Left lung (tissue), 14 donors: ENCODE measurements at places on chromosomes 1 and 21. TPM values are rescaled to one million over a fixed set of nuclear protein-coding genes. Genes with fewer than 3 reads are reported as not detected.
A peak's percentile ranks its signal among the peaks of the same experiment; 100 is the strongest.

PTCH2 gene
- polyA plus RNA-seq, result 5.9 TPM

DNA sequence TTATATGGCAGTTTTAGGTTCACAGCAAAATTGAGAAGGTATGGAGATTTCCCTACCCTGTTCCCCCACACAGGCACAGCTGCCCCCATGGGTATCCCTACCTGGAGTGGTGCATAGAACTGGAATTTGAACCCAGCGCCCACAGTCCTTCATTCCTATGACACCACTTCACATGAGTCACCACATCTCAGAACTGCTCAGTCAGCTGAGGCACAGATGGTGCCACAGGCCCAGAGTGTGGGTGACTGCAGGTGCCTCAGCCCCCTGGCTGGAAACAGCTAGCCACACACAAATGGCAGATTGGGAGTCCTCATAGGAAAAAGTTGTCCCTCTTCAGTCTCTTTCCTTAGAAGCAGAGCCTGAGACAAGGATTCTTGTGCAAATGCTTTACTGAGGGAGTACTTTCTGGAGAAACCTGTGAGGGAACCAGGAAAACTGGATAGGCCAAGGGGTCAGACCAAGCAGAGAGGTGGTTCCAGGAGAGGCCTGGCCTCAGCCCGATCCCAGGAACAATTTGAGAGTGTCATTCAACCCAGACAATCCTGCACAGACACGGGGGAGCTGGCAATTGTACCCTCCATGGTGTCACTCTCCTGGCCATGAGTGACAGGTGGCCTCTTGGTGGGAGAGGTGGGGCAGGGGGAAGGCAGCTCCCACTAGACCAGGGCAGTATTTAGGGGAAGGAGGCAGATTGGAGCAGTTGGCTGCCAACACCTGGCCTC is 6.9 kb downstream of the PLA2G2D start:
- H3K36me3 ChIP-seq, result no peaks in the 10 kb centered on the region
- no peaks in the 10 kb centered on the region for H3K27me3 ChIP-seq
- no peak overlapping the region for H3K27ac ChIP-seq
- H3K4me3 ChIP-seq, result no peak overlapping the region
- no peaks in the 10 kb centered on the region for H3K4me1 ChIP-seq
- DNase-seq, result no peak

ALX3 gene
- not detected for polyA plus RNA-seq

GRCh38 chr1:94463765-94464330 is 45.7 kb downstream of the ABCD3 start:
- no peak overlapping the region for H3K27ac ChIP-seq
- H3K4me1 ChIP-seq, result peaks cover 14% of the 10 kb centered on the region
- H3K36me3 ChIP-seq, result no peaks in the 10 kb centered on the region
- no peak for DNase-seq

- no peaks in the 10 kb centered on the region for H3K36me3 ChIP-seq
- no peaks in the 10 kb centered on the region for H3K27me3 ChIP-seq
- H3K4me1 ChIP-seq, result no peaks in the 10 kb centered on the region
Observed at GRCh38 chr1:84353695-84354094, 44.6 kb upstream of the DNASE2B start.

- no peak for DNase-seq
- peaks cover 3% of the 10 kb centered on the region for H3K4me1 ChIP-seq
- H3K4me3 ChIP-seq, result no peak overlapping the region
- H3K27me3 ChIP-seq, result no peaks in the 10 kb centered on the region
Observed at GRCh38 chr1:74641876-74642275, 31.7 kb downstream of the ERICH3 start.

DNA sequence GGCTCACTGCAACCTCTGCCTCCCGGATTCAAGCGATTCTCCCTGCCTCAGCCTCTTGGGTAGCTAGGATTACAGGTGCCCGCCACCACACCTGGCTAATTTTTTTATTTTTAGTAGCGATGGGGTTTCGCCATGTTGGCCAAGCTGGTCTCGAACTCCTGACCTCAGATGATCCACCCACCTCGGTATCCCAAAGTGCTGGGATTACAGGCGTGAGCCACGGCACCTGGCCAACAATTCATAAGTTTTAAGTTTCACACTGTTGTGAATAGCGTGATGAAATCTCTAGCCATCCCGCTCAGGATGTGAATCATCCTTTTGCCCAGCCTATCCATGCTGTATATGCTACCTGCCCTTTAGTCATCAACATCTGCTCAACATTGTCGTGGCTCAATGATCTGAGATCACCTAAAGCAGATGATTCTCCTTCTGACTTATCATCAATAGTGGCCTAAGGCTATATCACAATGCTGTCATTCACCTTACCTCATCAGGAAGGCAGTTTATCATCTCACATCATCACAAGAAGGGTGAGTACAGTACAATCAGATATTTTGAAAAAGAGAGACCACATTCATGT is 2.6 kb downstream of the PFDN2 start:
- H3K4me3 ChIP-seq, result no peak overlapping the region
- no peak for DNase-seq
- no peaks in the 10 kb centered on the region for H3K27me3 ChIP-seq
- H3K4me1 ChIP-seq, result peaks cover 85% of the 10 kb centered on the region

GRCh38 chr1:223683586-223684487 is 18.3 kb upstream of the CAPN8 start:
- no peaks in the 10 kb centered on the region for H3K36me3 ChIP-seq
- no peaks in the 10 kb centered on the region for H3K4me1 ChIP-seq
- H3K27me3 ChIP-seq, result no peaks in the 10 kb centered on the region
- H3K27ac ChIP-seq, result no peak overlapping the region
- DNase-seq, result peak; percentile 73
- no peak overlapping the region for H3K4me3 ChIP-seq

DNA sequence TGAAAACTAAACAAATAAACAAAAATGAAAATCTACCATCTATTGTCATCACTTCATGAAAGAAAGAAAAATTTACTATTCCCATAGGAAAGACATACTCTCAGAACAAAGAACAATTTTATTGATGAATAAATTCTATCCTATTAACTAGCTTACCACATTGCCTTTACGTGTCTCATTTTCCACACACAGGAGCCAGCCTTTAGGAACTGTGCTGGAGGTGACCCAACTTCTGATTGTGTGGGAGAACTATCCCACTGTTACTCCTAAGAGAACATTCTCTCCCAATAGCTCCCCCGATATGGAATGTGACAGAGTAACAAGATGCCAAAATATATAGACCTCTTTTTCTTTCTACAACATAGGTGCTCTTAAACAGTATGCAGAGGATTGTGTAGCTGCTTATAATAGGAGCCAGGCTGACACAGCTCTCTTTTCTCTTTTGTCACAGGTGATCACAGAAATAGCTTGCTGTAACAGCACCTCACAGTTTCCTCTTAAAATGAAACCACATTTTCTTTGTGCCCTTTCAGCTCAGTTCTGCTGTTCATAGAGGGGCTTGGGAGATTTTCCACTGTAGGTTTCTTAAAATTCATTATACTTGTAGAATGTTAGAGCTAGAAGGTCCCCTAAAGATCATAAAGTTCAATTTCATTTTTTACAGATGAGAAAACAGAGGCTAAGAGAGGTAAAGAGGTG is 35.5 kb downstream of the C21orf91 start:
- DNase-seq, result no peak
- H3K4me3 ChIP-seq, result no peak overlapping the region
- H3K4me1 ChIP-seq, result no peaks in the 10 kb centered on the region
- H3K27me3 ChIP-seq, result no peaks in the 10 kb centered on the region

MYOG gene
- 0.13 TPM for polyA plus RNA-seq

EPHA2 gene
- polyA plus RNA-seq, result 28.2 TPM

SLC44A3 gene
- 30.9 TPM for polyA plus RNA-seq

SPRR4 gene
- polyA plus RNA-seq, result not detected

DNA sequence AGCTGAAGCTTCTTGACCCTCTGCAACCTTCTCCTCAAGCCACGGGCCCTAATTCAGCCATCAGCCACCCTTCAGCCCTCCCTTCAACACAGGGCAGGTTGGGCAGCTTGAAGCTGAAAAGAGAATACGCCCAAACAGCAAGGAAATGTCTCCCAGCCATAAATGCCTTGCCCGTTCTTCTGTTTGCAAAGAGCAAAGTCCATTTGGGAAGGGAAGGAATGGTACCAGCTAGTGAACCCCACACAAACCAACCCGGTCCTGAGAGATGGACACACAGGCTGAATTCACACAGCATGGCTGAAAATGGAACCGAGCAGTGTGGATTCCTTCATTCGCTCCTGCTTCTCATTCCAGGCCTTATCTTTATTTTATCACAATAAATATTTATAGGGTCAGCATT is 11.5 kb downstream of the PLEKHA6 start:
- no peak for DNase-seq
- H3K27me3 ChIP-seq, result no peaks in the 10 kb centered on the region
- H3K27ac ChIP-seq, result no peak overlapping the region
- no peaks in the 10 kb centered on the region for H3K36me3 ChIP-seq
- no peak overlapping the region for H3K4me3 ChIP-seq

- H3K4me1 ChIP-seq, result no peaks in the 10 kb centered on the region
- H3K27ac ChIP-seq, result no peak overlapping the region
- H3K27me3 ChIP-seq, result no peaks in the 10 kb centered on the region
- H3K4me3 ChIP-seq, result no peak overlapping the region
Observed at GRCh38 chr1:59279645-59280044, 17.2 kb upstream of the FGGY start.

MSTO1 gene
- polyA plus RNA-seq, result 69.3 TPM

- no peak for DNase-seq
- H3K4me3 ChIP-seq, result no peak overlapping the region
- H3K36me3 ChIP-seq, result no peaks in the 10 kb centered on the region
- H3K27ac ChIP-seq, result no peak overlapping the region
- H3K27me3 ChIP-seq, result peaks cover 8% of the 10 kb centered on the region
Observed at GRCh38 chr1:41666981-41667631, 182.6 kb upstream of the EDN2 start.

DNA sequence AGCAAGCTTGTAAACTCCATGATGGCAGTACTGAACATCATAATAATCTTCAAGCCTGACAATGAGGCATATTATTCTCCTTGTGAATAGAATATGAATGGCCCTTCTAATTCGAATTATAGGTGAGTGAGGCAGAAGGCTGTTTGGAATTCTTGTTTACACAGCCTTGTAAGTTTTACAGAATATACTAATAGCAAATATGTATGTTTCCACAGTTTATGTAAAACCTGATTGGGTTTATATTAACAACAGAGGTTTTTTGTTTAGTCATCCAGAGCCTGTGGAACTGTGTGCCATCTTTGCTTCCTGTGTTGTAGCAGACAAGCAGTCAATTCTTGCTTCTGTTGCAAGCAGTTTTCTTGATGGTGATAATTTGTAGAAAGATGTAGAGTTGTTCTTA is 8.0 kb downstream of the OSBPL9 start:
- no peak overlapping the region for H3K4me3 ChIP-seq
- no peak overlapping the region for H3K27ac ChIP-seq
- DNase-seq, result no peak
- H3K36me3 ChIP-seq, result no peaks in the 10 kb centered on the region

DNA sequence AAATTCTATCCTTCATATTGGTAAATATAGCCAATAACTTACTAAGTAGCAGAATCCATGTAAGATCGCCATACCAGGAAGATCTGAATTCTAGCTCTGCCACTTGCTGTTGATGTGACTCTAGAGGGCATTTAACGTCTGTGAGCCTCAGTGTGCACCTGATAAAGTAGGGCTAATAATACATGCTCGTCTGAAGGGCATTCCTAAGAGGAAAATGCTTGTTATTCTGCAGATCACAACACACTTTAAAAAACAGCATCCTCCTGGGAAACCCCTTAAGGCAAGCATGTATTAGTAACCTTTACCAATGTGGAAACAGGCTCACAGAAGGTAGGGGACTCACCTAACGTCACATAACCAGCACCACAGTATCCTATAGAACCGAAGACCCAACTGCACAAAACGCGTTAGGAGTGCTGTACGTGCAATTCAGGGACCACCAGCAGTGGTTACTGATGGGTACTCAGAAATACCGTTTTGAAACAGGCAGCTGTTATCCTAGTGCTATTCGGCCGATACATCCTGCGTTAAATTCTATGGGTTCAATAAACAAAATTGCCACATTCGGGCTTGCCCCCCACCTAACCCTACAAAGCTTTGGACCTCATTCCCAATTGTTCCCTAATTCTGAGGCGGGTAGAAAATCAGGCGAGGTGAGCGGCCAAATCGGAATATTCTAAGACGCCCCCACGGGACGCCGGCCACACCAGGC is 758 bp downstream of the DEPDC1 start:
- H3K27me3 ChIP-seq, result no peaks in the 10 kb centered on the region
- H3K27ac ChIP-seq, result no peak overlapping the region
- peak overlapping the region; percentile 54 for H3K4me3 ChIP-seq
- H3K36me3 ChIP-seq, result no peaks in the 10 kb centered on the region
- H3K4me1 ChIP-seq, result peaks cover 16% of the 10 kb centered on the region
- no peak for DNase-seq

DNA sequence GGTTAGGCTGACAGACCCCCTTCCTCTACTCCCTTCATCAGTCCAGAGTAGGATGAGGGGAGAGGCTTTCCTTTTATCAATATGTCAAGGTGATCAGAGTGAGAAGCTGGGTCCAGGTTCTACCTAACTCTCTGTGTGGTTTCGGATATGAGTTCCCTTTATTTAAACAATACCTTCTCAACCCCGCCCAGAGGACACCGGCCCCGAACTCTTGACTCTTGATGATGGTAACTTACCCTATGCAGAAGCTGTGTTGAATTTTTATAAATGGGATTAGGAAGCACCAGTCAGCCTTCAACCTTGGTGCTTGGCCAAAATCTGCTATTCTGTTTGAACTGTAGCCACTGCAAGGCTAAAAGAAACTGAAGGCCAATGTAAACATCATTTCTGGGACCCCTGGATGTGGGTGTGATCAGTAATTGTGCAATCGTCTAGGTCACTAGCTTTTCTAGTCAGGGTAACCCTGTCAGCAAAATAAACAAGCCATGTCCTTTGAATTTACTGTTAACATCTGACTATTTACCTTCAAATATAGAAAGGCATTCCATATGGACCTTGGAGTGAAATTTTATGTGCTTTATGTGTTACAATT is 398.3 kb downstream of the SEC16B start:
- no peaks in the 10 kb centered on the region for H3K27me3 ChIP-seq
- no peak for DNase-seq
- no peaks in the 10 kb centered on the region for H3K36me3 ChIP-seq
- H3K4me1 ChIP-seq, result no peaks in the 10 kb centered on the region
- H3K27ac ChIP-seq, result no peak overlapping the region
- no peak overlapping the region for H3K4me3 ChIP-seq

DNA sequence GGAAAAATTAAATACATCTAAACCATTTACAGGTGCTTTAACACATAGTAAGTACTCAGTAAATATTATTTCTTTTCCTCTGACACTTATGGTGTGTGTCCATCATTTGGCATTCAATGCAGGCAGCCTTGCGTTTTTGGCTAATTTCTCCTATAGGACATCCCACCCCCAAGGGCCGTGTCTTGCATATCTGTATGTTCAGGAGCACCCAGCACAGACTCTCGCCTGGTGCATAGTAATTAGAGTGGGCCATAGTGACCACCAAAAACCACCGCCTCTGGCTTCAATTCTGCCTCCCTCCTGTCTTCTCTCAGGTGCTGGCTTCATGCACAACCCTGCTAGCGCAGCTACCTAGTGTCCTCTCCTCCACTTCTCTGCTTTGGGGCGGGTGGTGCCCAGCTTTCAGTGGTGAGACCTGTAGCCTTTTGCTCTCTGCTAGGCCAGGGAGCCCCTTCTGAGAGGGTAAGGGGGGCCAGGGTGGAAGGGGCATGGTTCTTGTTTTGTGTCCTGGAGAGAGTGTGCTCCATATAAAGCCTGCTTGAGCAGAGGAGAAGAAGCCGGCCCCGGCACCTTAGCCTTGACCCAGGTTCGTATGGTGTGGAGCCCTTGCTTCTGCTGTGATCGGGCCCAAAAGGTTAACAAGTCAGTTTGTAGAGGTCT is 33.4 kb downstream of the BATF3 start:
- H3K4me1 ChIP-seq, result peaks cover 61% of the 10 kb centered on the region
- H3K27me3 ChIP-seq, result no peaks in the 10 kb centered on the region
- no peaks in the 10 kb centered on the region for H3K36me3 ChIP-seq
- no peak for DNase-seq

KCNJ15 gene
- polyA plus RNA-seq, result 54.1 TPM
